ENCODE measurements at places on chromosomes 12 and 14. TPM values are rescaled to one million over a fixed set of nuclear protein-coding genes. Genes with fewer than 3 reads are reported as not detected.
A peak's percentile ranks its signal among the peaks of the same experiment; 100 is the strongest.

C1R gene
- 183 TPM for polyA plus RNA-seq

SP7 gene
- not detected for polyA plus RNA-seq

GRCh38 chr14:72613231-72613974 is 280.5 kb downstream of the DPF3 start:
- no peaks in the 10 kb centered on the region for H3K27me3 ChIP-seq
- peaks cover 7% of the 10 kb centered on the region for H3K4me1 ChIP-seq
- no peaks in the 10 kb centered on the region for H3K36me3 ChIP-seq
- no peak overlapping the region for H3K4me3 ChIP-seq
- DNase-seq = no peak

DNA sequence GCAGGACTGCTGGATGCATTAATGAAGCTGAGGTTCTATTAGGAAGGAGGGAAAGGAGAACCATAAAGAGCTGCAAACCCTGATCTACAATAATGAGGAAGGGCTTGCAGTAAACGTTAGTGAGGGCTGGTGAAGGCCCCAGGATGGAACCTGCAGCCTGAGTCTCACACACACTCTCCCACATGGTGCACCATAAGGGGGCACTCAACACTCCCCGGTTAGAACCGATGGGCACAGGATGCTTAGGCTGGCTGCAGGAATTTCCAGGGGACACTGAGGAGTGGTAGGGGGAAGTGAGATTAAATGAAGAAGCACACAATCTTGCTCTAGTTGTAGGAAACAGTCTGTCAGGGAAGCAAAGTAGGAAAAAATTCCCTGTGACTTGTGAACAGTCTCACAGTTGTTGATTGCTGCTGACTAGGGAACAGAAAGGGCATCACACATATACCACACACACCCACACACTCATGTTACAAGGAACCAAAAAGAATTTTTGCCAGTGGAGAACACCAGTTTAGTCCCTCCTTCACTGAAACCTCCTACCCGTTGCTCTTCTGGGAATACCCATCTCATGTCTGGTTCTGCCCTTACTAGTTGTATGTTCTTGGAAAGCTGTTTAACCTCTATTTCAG is 56.2 kb upstream of the FERMT2 start:
- no peak overlapping the region for H3K4me3 ChIP-seq
- H3K27ac ChIP-seq = no peak overlapping the region
- no peaks in the 10 kb centered on the region for H3K27me3 ChIP-seq

DNA sequence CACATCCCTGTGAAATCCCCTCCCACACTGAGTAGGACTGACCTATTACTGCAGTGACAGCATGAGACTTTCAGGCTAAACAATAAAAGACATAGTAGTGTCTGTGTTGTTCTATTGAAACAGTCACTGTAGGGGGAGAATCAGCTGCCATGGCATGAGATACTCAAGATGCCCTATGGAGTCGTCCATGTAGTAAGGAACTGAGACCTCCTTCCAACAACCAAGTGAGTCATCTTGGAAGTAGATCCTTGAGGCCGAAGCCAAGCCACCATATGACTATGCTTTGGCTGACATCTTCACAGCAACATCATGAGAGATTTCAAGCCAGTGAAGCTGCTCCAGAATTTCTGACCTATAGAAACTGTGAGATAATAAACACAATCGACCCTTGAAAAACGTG is 12.1 kb upstream of the LRP6 start:
- no peaks in the 10 kb centered on the region for H3K4me1 ChIP-seq
- DNase-seq = no peak
- no peak overlapping the region for H3K27ac ChIP-seq
- H3K36me3 ChIP-seq = no peaks in the 10 kb centered on the region

DNA sequence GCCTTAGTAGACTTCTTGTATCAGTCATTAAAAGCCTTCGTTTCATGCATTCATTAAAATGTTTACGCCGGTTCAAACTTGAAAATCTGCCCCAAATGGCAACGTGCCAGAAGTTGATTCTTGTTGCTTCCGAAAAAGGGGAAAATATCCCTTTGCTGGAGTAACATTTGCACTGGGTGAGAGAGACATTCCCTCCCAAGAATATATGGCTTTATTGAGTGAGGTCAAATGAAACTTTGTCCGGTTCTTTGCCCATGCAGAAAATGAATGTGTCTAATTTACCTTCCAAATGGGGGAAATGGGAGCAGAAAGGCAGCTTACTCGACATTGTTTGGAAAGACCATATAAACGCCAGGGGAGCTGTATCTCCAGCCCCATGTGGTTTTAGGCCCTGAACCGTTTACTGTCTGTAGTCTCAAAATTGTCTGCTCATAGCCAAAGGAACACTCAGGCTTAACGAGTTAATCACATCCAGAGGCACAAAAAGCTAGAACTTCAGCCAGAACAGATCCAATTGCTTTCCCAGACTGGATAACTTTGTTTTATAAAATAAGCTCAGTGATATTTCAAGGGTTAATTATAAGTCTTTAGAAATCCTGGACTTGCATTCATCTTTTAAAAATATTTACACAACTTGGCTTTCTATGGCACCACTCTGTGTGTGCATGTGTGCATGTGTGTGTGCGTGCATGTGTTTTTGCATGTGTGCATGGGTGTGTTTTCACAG is 2.9 kb upstream of the EMP1 start:
- H3K4me3 ChIP-seq = no peak overlapping the region
- no peak overlapping the region for H3K27ac ChIP-seq
- peak; percentile 59 for DNase-seq
- H3K36me3 ChIP-seq = no peaks in the 10 kb centered on the region
- H3K27me3 ChIP-seq = no peaks in the 10 kb centered on the region

GRCh38 chr12:89525305-89525823 is 483 bp downstream of the POC1B start:
- H3K27me3 ChIP-seq = no peaks in the 10 kb centered on the region
- H3K4me3 ChIP-seq = peak overlapping the region; percentile 99
- peaks cover 3% of the 10 kb centered on the region for H3K4me1 ChIP-seq
- H3K36me3 ChIP-seq = no peaks in the 10 kb centered on the region
- DNase-seq = peak; percentile 83
- H3K27ac ChIP-seq = peak overlapping the region; percentile 91
